ENCODE measurements at places on chromosomes 1 and 21.

- DNase-seq = no peak
Measured at GRCh38 chr1:218367118-218367517, 22.0 kb downstream of the TGFB2 start.

GRCh38 chr21:31457675-31458074 is 113.6 kb upstream of the TIAM1 start:
- no peak for DNase-seq

GRCh38 chr1:50474859-50475809 is 51.9 kb upstream of the DMRTA2 start:
- DNase-seq = peak; percentile 38

DNA sequence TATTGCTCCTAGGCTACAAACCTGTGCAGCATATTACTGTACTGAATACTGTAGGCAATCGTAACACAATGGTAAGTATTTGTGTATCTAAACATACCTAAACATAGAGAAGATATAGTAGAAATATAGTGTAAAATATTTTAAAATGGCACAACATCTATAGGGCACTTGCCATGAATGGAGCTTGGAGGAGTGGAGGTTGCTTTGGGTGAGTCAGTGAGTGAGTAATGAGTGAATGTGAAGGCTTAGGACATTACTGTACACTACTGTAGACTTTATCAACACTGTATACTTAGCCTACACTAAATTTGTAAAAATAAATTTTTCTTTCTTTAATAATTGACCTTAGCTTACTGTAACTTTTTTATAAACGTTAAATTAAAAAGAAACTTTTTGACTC is 7.9 kb downstream of the LEFTY2 start:
- DNase-seq = no peak

DNA sequence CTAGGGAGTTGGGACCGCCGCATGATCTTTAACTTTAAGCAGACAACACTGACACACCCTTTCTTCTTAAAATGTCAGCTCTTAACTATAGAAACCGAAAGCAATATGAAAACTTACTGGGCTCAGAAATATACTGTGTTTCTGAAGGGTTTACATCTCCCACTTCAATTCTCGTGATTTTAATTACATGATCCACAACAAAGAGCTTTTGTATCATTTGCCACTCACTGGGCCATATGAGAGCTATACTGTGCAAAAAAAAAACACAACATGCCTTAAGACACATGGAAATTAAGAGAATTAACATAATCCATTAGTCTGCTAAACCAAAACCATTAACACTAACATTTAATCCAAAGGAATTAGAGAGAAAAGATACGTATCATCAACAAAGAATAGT is 35.0 kb upstream of the RAP1GAP start:
- no peak for DNase-seq

GRCh38 chr21:39117440-39117970 is 65.7 kb downstream of the PSMG1 start:
- DNase-seq = no peak

DNA sequence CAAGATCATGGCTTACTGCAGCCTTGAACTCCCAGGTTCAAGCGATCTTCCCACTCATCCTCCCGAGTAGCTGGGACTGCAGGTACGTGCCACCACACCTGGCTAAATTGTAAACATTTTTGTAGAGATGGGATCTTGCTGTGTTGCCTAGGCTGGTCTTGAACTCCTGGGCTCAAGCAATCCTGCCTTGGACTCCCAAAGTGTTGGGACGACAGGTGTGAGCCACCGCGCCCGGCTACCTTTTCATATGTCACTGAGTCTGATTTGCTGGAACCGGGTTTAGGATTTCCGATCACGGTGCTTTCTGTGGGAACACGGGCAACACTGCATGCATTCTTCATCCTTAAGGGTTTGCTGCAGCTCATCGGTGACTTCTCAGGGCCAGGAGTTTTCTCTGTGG is 32.2 kb upstream of the PCBP3 start:
- DNase-seq = no peak

DNA sequence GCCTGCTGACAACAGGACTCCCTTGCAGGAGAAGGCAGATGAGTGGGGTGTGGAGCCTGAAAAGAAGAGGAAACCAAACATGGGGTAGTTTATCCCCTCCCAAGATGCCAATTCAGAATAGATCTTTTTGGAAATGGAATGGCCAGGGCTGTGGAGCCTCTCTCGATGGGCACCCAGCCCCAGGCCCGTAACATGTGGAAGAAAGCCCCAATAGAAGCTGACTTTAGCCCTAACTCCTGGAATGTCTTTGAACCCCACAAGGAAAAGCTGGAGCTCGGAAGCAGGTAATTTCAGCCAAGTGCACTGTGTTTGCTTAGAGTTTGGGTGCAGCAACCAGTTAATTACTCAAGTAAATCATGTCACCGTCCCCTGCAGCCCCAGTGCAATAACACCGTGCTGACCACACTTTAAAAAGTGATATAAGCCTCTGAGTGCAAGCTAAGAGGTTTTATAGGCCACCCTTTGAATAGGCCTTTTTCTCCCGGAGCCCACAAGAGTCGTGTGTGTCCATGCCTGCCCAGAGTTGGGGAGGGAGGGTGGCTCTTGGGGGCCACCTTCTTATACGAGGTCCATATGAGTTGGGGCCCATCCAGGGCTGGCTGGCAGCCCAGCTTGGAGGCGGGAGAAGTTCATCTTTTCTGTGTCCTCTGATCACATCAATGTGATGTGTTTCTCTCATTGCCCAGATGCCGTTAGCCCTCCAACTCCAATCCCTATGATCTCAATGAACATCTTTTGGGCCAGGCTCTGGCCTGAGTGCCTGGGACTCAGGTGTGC is 153.2 kb downstream of the TRABD2B start:
- no peak for DNase-seq

DNA sequence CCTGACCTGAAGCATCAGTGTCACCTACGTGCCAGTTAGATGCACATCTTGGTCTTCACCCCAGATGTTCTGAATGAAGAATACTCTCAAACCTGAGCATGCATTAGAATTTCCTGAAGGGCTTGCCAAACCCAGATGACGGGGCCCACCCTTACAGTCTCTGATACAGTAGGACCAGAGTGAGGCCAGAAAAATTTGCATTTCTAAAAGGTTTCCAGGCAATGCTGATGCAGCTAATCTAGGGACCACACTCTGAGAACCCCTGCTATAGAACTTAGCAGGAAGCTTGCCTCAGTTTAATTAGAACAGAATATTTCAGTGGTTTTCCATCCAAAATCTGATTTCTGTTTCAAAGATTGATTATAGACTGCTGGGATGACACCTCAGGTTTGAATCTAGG is 9.9 kb upstream of the CTBS start:
- no peak for DNase-seq

GRCh38 chr1:18805150-18805879 is 54.1 kb downstream of the TAS1R2 start:
- DNase-seq = no peak

DNA sequence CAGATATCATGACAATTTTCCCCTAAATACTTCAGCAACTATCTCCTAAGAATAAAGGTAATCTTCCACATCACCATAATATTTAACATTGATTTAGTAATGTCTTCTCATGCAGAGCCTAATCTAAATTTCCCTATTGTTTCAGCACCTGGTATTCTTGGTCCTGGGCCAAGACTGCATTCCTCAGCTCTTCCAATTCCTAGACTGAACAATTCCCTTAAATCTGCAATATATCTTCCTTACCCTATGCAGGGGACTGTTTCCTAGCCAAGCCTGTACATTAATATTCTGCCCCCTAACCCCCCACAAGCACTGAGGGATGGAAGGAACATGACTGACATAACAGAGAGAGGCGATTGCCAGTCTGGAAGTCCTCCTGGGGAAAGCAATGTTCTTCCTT is 28.7 kb upstream of the DISP1 start:
- peak; percentile 79 for DNase-seq

DNA sequence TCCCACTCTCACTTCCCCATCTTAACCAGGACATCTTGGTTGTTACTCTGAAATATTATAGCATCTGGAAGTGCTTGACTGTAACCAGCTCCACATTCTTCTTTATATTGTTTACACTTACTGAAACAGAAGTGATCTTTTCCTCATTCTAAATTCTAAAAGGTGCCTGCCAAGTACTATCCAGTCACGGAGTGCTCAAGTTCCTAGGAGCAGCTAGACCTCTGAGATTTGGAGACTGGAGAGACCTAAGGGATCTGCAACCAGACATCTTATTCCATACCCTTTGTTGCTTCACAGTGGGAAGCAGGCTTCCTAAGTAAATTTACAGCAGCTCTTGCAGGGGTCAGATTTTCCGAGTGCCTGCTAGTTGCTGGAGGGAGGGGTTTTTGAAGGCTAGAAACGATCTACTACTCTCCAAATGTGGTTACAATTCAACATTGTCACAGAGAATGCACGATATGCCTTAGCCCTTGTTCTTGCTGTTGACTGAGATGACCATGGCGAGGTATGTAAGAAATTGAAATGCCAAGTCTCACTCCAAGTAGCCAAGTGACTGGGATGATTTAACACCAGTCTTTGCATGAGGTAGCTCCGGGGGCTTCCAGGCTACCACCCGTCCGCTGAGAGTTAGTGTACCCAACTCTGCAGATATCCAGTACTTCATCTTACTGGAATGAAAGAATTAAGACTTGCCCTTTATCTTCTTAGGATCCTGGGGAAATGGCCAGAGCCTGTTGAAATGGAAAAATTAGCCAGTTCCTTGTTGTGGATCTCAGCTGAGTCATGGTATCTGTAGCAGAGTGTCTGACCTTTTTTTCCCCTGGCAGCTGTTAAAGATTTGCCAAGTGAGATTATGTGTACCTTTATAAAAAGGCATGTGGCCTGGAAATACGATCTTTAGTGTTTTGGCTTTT is 150.8 kb downstream of the MAST2 start:
- DNase-seq = peak; percentile 81

DNA sequence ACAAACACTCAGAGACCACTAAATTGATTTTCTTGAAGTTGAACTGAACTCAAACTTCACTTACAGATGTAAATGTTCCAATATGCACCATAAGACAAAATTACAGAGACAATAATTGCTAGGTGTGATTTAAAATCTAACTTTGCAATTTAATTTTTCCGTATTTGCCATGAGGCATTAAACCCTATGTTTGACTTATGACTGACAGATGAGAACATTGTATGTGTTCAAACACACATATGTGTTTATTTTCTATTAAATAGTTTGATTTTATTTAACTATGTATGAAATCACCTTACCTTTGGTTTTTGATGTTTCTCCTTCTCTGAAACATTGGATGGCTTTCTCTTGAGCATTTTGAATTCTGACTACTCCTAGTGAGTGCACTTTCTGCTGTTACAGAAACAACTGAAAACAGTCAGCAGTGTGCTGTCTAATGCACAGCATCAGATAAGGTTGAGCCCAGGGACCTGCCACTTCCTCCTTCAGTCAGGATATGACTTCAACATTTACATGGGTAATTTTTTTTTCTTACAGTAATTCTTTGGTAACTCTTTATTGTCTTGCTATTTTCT is at the start of gene SAMSN1:
TSS of gene SAMSN1 (minus strand) at position 410 of the 575 bp plus-strand sequence. CDS start at position 356, 54 bp downstream.
- peak; percentile 85 for DNase-seq

- no peak for DNase-seq
Measured at GRCh38 chr1:53541761-53542550, 82.8 kb downstream of the DMRTB1 start.

GRCh38 chr1:213651077-213651476 is 336.7 kb upstream of the PROX1 start:
- DNase-seq = no peak

DNA sequence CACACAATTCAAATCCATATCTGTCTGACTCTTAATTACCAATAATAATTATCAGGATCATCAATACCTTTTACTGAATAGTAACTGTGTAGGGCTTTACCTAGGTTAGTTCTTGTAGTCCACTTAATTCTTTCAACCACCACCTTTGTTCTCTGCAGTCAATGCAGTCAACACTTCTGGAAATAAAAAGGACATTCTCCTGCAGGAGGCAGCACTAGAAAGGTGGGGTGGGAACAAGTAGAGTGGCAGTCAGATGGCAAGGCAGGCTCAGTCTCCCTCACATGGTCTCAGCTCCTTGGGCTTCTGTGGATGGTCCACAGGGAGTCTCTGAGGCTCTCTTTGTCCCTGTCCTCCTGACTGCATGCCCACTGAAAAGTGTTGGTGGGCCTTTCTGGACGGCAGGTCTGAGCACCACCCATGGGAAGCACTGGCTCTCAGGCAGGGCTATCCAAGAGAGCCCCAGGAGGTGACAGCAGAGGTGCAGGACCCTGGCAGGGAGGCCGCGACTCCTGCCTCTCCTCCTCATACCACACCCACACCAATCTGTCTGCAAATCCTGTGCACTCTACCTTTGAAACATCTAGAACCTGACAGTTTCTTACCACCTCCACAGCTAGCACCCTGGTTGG is 237.3 kb downstream of the FOXD2 start:
- no peak for DNase-seq
